T-helper 17 cell (primary cell): ENCODE measurements at places on chromosomes 4 and X. TPM values are rescaled to one million over a fixed set of nuclear protein-coding genes. Genes with fewer than 3 reads are reported as not detected.

DNA sequence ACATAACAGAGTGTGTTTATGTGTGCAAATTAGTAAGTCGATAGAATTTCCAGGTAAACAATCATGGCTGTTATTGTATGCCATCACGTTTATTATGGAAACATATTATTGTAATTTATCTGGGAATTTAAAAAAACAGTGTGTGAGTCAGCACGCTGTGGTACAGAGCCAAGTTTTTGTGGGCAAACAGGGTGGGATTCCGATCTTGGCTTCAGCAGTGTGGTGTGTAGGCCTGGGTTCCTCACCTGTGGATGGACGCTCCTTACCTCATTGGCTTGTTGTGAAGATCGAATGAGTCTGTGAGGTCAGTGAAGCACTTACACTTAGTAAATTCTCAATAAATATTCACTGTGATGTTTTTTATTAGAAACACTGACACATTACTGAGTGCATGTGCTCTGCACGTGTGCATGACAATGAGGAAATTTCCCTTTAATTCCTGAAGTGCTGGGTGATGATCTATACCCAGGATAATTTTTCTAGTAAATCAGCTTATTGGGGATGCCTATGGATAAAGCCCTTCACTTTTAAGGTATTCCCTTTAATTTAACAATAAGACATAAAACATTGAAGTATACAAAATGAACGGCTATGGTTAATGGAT, 36.4 kb downstream of the SLIT2 start:
- no peak overlapping the region for H3K27ac ChIP-seq
- H3K4me3 ChIP-seq: no peak overlapping the region
- H3K27me3 ChIP-seq: no peaks in the 10 kb centered on the region
- no peaks in the 10 kb centered on the region for H3K36me3 ChIP-seq
- DNase-seq: no peak
- H3K4me1 ChIP-seq: no peaks in the 10 kb centered on the region

DNA sequence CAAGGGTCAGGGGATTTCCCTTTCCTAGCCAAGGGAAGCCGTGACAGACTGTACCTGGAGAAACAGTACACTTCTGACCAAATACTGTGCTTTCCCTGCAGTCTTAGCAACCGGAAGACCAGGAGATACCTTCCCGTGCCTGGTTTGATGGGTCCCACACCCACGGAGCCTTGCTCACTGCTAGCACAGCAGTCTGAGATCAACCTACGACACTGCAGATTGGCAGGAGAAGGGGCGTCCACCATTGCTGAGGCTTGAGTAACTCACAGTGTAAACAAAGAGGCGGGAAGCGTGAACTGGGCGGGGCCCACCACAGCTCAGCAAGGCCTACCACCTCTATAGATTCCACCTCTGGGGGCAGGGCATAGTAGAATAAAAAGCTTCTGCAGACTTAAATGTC, 48.7 kb upstream of the SRD5A3 start:
- no peak overlapping the region for H3K27ac ChIP-seq
- peaks cover 2% of the 10 kb centered on the region for H3K36me3 ChIP-seq
- H3K4me3 ChIP-seq: no peak overlapping the region
- H3K4me1 ChIP-seq: no peaks in the 10 kb centered on the region
- DNase-seq: no peak

- peaks cover 12% of the 10 kb centered on the region for H3K27me3 ChIP-seq
- no peak overlapping the region for H3K27ac ChIP-seq
- no peak for DNase-seq
- H3K36me3 ChIP-seq: no peaks in the 10 kb centered on the region
Observed at GRCh38 chr4:14848229-14848628, 154.1 kb upstream of the CPEB2 start.

- no peak overlapping the region for H3K27ac ChIP-seq
- no peak overlapping the region for H3K4me3 ChIP-seq
- H3K4me1 ChIP-seq: no peaks in the 10 kb centered on the region
- no peaks in the 10 kb centered on the region for H3K36me3 ChIP-seq
- H3K27me3 ChIP-seq: no peaks in the 10 kb centered on the region
Observed at GRCh38 chr4:133694416-133694815, 507.2 kb downstream of the PABPC4L start.

GRCh38 chr4:158238575-158238974, 28.3 kb downstream of the TMEM144 start:
- no peaks in the 10 kb centered on the region for H3K36me3 ChIP-seq
- DNase-seq: no peak
- H3K4me1 ChIP-seq: no peaks in the 10 kb centered on the region
- no peak overlapping the region for H3K27ac ChIP-seq
- no peaks in the 10 kb centered on the region for H3K27me3 ChIP-seq
- H3K4me3 ChIP-seq: no peak overlapping the region

GRCh38 chrX:153065389-153065788, 6.9 kb upstream of the PNMA6A start:
- no peak overlapping the region for H3K27ac ChIP-seq
- H3K27me3 ChIP-seq: no peaks in the 10 kb centered on the region
- H3K4me3 ChIP-seq: no peak overlapping the region

DNA sequence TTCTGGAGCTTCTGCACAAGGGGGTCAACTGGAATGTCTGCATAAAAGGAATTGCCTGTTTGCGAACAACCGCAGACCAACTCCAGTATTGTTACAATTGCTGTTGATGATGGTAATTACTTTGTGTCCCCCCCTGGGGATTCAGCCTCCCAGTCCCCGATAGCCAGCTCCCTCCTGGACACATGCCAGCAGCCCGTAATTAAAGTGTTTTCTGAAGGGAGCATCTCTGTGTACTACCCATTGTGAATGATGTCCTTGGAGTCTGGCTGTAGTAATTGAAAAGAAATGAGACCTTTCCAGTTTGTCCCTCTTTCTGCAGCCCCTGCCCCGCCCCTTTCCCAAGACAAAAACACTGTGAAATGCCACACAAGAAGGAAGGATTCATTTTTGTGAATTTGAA, 377.1 kb upstream of the LCORL start:
- no peaks in the 10 kb centered on the region for H3K36me3 ChIP-seq
- no peak overlapping the region for H3K27ac ChIP-seq
- H3K27me3 ChIP-seq: peaks cover 7% of the 10 kb centered on the region
- no peak overlapping the region for H3K4me3 ChIP-seq
- H3K4me1 ChIP-seq: no peaks in the 10 kb centered on the region

DNA sequence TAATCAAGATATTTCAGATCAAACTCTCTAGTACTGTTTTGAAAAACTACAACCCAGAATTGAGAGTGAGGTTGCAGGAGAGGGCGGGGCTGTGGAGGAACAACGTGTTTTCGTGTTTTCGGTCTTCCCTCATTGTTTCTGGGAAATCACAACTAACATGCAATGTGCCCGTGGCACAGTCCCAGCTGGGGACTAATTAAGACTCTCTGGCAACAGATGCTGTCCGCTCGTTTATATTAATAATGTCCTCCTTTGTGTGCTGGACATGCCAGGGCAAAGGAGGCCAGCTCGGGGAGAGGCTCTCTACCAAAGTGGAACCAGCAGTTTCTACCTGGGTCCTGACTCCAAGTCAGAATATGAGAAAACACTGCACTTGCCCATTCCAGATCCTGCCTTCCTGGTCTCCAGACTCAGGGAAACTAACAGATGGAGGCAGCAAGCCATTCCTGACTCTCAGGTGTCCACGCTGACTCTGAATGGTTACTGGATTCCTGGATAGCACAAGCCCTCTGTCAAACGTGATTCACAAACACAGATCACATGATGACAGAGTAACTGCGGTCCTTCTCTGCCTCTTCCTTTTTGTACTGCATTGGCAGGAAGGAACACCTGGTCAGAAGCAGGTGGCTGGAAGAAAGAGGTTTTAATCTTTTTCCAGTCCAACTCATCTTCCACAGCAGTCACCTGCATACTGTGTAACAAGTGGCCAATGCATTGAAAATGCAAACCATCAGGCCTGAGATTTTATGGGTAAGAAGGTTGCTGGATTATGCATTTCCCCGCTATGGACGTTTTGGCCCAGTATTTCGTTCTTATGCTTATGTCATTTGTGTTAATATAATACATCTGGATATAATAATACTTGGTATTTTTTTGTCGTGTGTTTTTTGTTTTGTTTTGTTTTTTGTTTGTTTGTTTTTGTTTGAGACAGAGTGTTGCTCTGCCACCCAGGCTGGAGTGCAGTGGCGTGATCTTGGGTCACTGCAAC, 65.0 kb downstream of the COQ2 start:
- peaks cover 43% of the 10 kb centered on the region for H3K4me1 ChIP-seq
- peak overlapping the region; percentile 84 for H3K4me3 ChIP-seq
- peak overlapping the region; percentile 96 for H3K27ac ChIP-seq
- no peaks in the 10 kb centered on the region for H3K27me3 ChIP-seq
- H3K36me3 ChIP-seq: no peaks in the 10 kb centered on the region

NWD2 gene
- total RNA-seq: not detected

ARR3 gene
- not detected for total RNA-seq

CFAP299 gene
- not detected for total RNA-seq

PPBP gene
- total RNA-seq: 1,001 TPM

SLC4A4 gene
- total RNA-seq: 0.52 TPM

CYBB gene
- 2.3 TPM for total RNA-seq

SMIM31 gene
- total RNA-seq: not detected

SEPSECS gene
- total RNA-seq: 21.2 TPM

PAGE5 gene
- 0.94 TPM for total RNA-seq
